ENCODE measurements at places on chromosomes 4 and X.

- peak; percentile 51 for DNase-seq
Observed at GRCh38 chrX:56726605-56727004, 2.4 kb upstream of the NBDY start.

- DNase-seq, result no peak
Observed at GRCh38 chr4:114385195-114385985, 213.2 kb upstream of the UGT8 start.

DNA sequence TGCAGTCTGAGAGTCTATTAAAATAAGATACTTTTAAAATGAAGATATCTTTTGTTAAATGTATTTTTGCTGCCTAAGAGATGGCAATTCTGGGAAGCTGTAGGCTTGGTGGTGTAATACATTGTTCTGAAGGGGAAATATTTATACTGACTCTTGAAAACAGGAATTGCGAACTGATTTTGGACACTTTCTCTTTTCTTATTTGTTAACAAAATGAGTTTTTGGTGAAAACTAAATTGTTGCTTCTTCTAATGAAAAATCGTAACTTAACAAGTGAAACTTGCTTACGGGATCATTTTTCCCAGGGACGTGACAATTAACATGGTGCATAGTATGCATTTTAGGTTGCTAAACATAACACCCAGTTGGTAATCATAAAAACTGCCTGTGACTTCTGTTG is 71.0 kb downstream of the RAPGEF2 start:
- no peak for DNase-seq

DNA sequence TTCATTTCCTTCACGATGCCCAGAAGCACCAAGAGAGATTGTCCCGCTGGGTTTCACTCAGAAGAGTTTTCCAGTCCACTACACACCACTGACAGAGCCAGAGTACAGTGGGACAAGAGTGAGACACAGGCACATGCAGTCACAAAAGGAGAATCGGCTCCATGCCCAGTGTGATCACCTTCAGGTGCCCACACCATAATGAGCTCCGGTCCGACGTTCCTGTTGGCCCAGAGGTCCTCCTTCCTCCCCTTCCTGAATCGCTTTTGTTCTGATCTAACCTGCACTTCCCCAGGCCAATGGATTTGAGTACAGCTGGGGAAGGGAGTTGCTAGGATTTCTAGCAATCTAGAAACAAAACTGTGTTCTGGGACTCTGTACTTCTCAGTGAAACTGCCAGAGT is 4.6 kb upstream of the CHRNA9 start:
- no peak for DNase-seq

DNA sequence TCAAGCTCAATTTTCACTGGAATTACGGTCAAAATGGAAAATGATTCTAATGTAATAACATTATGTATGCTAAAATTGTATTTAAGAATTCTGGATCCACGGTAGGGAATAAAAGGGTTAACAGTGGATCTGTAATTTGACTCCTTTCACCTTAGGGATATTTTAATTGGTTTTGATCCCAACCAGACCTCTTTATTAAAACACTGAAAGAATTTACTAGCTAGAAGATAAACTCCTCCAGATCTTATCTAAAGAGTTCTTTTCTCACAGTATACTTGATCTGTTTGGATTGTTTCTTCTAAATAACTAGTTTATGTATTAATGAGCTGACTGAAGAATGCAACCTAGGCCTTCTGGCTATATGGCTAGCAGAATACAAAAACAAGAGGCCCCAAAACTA is 118.4 kb downstream of the DDX53 start:
- no peak for DNase-seq

DNA sequence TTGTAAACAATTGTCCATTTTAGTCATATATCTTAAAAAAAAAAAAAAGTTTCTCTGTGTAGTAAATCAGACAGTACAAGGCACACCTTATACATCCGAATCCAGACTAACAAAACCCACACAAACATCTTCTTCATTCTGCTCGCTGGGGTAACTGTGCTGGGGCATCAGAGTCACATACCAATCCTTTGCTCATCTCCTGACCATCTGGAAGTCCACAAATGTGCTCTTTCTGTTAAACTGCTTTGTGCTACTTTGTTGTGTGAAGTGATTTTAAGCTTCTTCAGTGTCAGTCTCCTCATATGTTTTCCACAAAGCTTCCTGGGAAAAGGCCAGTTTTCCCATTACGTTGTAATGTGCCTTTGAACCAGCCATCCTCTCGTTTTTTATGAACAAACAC is 86.2 kb upstream of the CBR4 start:
- DNase-seq, result no peak

Measured in CD4-positive, alpha-beta T cell treated with Interleukin-4 for 4 hours (primary cell).